ENCODE measurements at places on chromosomes 1 and 21.
A peak's percentile ranks its signal among the peaks of the same experiment; 100 is the strongest.

DNA sequence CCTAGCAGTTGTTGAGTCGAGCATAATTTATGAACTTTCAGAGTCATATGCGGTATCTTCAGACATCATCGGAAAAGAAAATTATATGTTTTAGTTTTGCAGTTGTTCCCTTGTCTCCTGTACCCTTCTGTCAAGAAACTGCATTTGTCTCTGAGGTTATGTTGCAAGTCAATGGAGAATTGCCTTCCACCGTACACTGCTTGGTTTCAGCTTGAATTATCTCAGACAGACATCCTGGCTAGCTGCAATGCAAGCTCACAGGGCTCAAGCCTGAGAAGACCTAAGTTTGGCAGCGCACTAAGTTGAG, 156.0 kb downstream of the NFIA start:
- no peak for DNase-seq

DNA sequence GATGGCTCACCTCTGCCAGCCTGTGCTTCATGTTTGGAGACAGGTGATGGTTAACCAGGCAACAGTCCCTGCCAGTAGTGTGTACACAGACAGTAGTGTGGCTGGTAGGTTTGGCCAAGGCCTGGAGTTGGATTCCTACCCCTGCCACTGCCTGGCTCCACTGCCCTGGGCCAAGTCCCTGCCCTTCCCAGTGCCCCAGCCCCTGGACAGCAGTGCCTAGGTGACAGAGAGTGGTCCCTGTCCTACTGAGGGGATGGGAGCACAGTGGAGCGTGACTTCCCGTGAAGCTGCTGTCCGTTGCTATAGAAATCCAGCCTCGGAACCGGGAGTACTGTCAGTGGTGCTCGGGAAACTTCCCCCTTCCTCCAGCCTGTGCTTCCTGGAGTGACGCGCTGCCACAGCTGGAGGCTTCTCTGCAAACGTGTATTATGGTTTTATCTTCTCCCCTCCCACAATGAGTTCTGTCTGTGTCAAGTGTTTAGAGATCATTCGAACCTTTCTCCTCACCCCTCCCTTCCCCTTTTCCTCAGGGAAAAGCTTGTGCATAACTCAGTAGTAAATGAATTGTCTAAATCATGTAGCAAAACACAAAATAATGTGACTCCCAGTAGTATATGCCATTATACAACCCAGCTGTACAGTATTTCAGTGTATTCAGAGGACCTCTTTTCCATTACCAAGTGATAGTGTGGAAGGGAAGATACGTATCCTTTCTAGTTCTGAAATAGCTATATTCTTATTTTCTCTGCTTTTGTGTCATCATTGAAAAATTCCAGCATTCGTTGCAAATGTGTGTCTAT, 73.4 kb downstream of the GALNT2 start:
- DNase-seq: peak; percentile 34

GRCh38 chr1:232844791-232845190, 39.6 kb downstream of the MAP10 start:
- DNase-seq: peak; percentile 88

GRCh38 chr1:230152999-230153398, 86.0 kb downstream of the GALNT2 start:
- DNase-seq: no peak

DNA sequence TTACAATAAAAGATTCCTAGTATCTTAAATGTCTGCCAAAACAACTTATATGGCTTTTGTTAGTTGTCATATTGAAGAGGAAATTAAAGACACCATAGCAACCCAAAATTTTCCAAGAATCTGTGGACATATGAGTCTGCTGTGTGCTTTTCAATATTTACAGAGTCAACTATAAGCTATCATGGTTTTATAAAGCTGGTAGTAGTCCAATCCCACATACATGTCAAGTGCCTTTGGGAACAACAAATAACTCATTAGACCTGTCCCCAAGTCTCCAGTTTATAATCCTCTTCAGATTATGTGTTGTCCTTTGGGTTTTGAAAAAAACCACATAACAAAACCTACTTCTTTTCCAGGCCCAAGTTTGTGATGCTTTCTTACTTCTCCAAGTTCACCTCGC, 293.8 kb upstream of the USP25 start:
- DNase-seq: no peak

- DNase-seq: peak; percentile 92
Measured at GRCh38 chr1:204130981-204131892, 20.6 kb downstream of the ETNK2 start.

DNA sequence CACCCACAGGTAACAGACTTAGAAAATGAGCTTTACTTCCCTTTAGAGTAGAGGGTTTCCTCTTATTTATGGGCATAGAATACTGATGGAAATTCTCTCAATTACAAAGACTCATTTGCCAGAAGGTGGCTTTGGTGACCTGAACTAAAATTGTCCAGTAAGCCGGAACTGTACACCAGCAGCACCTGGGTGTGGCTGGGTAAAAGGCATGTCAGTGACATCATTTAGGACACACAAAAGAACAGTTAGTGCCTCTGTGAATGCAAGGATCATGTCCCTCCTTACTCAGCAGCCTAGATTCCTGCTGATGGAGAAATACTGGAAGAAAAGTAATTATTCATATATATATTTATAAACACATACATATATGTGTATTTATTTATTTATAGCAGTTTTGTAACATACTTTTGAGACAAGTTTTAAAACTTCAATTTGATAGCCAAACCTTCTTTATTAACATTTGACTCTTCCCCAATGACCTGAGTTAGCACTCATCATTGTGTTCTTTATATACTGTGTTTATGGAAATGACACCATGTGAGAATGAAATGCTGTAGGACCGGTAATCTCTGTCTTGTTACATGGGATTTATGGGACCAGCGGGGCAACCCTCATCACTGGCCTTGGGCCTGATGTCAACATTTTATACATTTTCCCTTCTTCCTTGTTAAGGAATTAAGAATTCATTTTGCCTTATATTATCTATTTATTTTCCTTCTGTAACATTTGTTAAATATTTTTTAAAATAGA, 274.4 kb downstream of the BRINP2 start:
- no peak for DNase-seq

GRCh38 chr1:46490406-46490655, 695 bp downstream of the DMBX1 start:
- no peak for DNase-seq
